ENCODE measurements at places on chromosomes 11 and 22. TPM values are rescaled to one million over a fixed set of nuclear protein-coding genes. Genes with fewer than 3 reads are reported as not detected.

- no peak for DNase-seq
Measured at GRCh38 chr22:39597236-39597869, 26.8 kb downstream of the CACNA1I start.

The MEN1 gene
- 25.8 TPM for total RNA-seq

GRCh38 chr11:116649268-116649667 lies 123.5 kb downstream of the BUD13 start:
- DNase-seq, result no peak

DNA sequence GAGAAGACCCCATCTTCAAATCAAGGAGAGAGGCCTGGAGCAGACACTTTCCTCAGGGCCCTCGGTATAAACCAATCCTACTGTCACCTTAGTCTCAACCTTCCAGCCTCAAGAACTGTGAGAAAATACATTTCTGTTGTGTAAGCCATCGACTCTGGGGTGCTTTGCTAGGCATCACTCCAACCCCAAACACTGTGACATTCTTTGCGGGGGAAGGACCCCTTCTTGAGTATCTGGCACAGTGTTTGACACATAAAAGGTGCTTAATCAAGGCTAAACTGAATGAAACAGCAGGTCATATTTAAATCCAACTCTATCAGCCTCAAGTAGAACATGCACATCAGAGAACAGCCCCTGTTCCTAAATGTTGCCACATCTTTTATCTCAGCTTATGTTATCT lies 558.1 kb downstream of the INSC start:
- DNase-seq, result no peak

GRCh38 chr22:46390652-46391301 lies 55.3 kb downstream of the TRMU start:
- DNase-seq, result no peak

DNA sequence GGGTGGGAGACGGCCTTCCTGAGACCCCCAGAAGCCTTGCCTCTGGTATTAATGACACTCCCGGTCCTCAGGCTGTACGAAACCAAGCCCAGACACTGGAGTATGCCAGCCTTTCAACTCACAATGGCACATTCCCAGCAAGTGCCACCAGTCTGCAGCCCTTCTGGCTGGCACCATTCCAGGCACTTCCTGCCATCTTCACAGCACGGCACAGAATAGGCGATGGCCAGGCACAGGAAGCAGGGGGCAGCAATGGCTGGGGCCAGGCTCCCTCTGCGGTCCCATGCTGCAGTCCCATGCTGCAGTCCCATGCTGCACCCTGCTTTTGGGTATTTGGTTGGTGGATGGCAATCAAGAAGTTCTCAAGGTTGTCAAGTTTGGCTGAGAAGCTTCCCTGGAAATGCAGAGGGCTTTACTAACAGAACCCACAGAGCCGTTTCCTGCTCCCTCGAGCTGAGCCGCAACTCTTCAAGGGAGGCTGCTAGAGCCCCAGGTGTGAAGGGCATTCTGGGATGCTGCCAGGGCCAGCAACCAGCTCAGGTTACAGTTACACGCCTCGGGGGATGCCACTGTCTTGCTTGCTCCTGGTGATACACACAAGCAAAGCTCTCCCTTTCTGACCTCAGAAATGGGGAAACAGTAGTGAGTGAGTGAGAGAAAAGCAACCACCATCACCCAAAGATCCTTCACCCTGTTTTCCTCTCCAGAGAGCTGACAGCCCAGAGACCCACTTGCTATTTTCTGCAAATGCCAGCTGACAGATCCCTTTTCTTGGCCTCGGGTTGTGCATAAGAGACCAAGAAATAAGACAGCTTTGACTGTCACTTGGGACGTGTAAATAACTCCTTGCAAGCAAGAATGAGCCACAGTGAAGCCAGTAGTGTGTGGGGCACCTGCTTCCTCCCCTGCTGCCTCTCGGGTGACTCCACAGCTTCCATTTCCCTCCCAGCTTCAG lies 23.9 kb downstream of the LRFN4 start:
- no peak for DNase-seq

DNA sequence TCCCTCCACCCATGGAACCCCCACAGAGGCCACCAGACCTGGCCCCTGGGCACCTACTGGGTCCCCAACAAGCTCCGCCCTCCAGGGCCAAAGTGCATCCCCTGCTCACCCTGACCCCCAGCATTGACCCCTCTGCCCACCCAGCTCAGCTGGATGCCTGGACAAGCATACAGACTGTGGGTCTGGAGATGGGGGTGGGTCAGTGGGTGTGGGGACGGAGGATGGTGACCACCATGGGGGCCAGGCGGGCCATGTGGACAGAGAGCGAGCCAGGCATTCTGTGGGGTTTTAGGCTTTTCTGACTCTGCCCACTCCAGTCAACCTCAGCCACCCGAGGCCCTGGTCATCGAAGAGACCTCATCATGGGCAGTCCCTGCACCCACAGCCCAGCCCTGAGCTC lies 183.7 kb downstream of the BRD1 start:
- DNase-seq, result no peak

The KRTAP5-1 gene
- total RNA-seq, result not detected

GRCh38 chr11:121418625-121419114 lies 33.4 kb upstream of the SORL1 start:
- DNase-seq, result no peak

GRCh38 chr22:46575911-46576555 lies 38.6 kb upstream of the CELSR1 start:
- DNase-seq, result no peak

- peak; percentile 69 for DNase-seq
Measured at GRCh38 chr11:848380-848931, 5.8 kb downstream of the TSPAN4 start.

DNA sequence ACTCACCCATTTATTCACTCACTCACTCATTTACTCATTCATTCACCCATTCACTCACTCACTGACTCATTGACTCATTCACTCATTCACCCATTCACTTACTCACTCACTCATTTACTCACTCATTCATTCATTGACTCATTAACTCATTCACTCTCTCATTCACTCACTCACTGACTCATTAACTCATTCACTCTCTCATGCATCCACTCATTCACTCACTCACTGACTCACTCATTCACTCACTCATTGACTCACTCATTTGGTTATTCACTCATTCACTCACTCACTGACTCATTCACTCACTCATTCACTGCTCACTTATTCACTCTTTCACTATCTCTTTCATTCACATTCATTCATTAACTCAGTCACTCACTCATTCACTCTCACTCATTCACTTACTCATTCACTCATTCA lies 2.5 kb upstream of the MUC5AC start:
- DNase-seq, result no peak

The PRSS23 gene
- not detected for total RNA-seq

DNA sequence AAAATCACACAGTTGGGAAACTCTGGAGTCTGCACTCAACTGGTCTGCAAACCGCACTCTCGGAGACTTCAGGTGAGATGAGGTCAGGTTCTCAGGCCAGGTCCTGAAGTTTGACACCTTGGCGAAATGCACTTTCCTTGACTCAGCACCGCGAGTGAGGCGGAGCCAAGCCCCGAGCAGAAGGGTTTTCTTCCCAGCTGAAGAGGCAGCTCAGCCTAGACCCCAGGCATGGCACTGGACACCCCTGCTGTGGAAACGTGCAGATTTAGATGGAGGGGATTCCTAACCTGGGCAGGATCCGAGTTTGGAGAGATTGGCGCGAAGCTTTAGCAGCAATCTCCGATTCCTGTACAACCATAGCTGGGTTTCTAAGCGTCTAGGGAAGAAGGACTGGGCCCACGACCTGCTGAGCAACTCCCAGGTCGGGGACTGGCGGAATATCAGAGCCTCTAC lies 835 bp upstream of the MYOD1 start:
- no peak for DNase-seq

All from T-helper 17 cell (primary cell).